Adrenal gland (tissue), 19 donors: ENCODE measurements at places on chromosomes 3 and 15. TPM values are rescaled to one million over a fixed set of nuclear protein-coding genes. Genes with fewer than 3 reads are reported as not detected.
A peak's percentile ranks its signal among the peaks of the same experiment; 100 is the strongest.

DNA sequence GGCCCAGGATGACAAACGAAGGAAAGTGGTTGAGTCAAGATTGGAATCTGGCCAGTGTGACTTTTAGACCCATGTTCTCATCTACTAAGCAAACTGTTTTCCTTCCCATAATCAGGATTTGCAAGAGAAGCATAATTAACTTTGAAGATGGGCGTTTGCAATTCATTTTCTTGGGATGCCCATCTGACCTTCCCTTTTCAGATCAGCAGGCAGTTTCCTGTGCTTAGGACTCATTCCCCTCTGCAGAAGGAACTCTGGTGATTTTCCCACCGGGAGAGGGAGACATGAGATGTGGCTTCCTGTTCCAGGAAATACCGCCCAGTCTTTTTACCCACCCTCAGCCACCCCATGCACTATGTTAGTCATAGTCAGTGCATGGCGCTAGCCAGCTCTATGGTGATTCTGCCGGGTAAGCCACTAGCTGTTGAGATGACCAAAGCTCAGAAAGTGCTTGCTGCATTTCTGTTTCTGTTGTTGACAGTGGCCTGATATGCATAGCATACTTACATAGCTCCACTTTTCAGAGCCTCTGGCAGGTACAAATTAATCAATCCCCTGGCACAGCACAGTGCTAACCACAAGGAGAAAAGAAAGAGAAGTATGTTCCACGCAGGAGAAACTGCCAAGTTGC, 129.4 kb downstream of the VGLL4 start:
- DNase-seq = peak; percentile 70

DNA sequence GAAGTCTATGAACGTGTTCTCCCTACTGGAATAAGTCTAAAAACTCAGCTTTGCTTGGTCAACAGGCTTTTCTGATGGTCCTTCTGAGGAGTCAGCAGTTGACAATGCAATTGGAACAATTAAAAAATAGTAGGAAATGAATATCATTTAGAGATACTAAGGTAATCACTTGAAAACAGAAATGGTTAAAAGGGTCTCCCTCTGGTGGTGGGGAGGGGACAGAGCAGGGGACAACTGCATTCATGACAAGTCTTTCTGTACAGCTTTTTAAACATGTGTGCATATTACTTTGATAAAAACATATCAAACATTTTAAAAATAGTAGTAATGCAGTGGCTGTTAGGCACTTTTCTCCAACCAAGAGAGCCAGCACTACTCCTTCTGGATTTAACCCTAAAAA, 119.9 kb upstream of the FHIT start:
- DNase-seq = no peak

DNA sequence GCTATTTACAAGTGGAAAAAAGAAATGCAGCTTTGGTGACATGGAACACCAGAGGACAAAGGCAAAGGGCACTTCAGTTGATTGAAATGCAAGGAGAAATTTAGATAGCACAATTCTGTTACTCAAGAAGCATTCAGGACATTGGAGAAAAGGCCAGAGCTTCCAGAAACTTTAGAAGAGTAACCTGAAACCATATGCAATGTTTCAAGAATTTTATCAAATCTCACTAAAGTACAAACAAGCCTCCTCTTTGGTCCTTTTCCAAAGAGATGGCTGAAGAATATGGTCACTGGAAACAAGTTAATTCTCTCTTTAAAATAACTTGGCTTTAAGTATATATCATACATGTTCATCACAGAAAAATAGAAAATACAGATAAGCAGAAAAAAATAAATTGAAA, 14.6 kb upstream of the LMOD3 start:
- DNase-seq = no peak

GRCh38 chr3:37694284-37694675, 167.4 kb upstream of the CTDSPL start:
- peak; percentile 31 for DNase-seq

DNA sequence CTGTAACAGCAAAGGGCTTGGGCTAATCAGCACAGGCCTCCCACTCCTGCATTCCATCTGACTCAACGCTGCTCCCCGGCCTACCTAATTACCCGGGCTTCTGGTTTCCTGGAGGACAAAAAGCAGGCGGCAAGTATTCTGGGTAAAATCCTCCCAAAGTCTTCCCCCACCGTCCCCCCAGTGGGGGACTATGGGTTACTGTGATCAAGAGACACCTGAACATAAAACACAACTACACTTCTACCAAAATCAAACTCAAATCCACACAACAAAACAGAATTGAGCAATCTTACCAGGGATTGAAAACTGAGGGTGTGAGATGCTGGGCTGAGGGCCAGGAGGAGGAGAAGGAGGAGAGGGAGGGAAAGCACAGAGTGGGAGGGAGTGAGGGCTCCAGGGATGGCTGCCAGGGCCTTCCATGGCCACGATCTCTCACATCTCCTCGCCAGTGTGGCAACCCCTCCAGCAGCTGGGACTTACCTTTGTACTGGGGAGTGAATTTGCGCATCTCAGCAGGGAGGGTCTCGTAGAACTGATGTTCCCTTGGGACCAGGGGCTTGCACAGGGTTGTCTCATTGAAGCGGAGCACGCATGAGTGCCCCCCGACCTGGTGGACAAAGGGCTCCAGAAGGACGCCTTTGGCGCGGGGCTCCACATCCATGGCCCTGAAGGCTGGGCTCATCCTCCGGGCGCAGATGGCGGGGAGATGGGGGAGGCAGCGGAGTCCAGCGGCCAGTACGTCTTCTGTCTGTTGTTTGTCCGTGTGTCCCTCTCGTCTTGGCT, 9.1 kb upstream of the NCKIPSD start:
- DNase-seq = peak; percentile 80

Gene LRRIQ4
- total RNA-seq = not detected

GRCh38 chr3:171347301-171348039, 112.7 kb downstream of the TNIK start:
- no peak for DNase-seq

GRCh38 chr3:32844914-32845313, 27.1 kb downstream of the TRIM71 start:
- DNase-seq = no peak

DNA sequence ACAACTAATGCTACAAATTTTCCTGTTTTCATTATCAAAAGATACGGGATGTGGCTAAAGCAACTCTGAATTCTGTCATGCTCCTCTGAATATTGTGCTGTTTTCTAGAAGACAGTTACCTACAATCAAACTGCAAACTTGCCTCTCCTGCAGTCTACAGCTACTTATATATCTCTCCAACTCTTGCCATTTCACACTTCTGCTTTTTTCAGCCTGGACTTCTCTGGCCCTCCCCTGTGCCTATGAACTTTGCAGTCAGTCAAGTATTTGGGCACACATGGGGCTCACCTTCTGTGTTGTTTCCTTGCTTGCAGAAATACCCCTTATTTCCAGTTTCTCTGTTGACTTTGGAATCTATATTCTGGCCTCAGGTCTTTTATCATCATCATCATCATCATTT, 575.6 kb downstream of the GRM7 start:
- no peak for DNase-seq

Gene GP9
- total RNA-seq = not detected

- DNase-seq = no peak
Measured at GRCh38 chr3:13411186-13411860, 8.8 kb downstream of the NUP210 start.

Gene SPINK8
- total RNA-seq = not detected
